ENCODE measurements at places on chromosomes 7 and 10.

- DNase-seq: no peak
Measured at GRCh38 chr10:131662851-131663250, 238.0 kb upstream of the PPP2R2D start.

- DNase-seq: no peak
Measured at GRCh38 chr7:41910940-41911600, 208.2 kb upstream of the INHBA start.

DNA sequence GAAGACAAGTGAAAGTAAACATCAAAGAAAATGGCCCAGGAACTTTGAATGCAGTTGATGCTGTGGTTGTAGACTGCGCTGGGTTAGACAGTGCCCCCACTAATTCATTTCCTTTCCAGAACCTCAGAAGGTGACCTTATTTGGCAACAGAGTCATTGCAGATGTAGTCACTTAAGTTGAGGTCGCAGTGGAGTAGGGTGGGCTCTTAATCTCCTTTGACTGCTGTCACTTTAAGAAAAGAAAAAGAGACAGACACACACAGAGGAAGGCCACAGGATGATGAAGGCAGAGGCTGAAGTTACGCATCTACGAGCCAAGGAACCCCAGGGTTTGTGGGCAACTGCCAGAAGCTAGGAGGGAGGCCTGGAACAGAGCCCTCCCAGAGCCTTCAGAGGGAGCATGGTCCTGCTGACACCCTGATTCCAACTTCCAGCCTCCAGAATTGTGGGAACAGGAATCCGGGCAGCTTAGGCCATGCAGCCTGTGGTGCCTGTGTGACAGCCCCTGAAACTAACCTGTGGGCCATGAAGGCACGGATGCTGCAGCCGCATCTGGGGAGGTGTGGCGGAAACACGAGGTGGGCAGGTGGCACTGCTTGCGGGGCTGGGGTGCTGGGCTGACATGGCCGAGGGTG is 107.6 kb downstream of the PRKAG2 start:
- no peak for DNase-seq

- DNase-seq: no peak
Measured at GRCh38 chr10:123309731-123310130, 155.5 kb downstream of the BUB3 start.

GRCh38 chr10:43843321-43844101 is 194.8 kb upstream of the ZNF32 start:
- DNase-seq: no peak

- no peak for DNase-seq
Measured at GRCh38 chr10:97445357-97445721, 467 bp downstream of the EXOSC1 start.

DNA sequence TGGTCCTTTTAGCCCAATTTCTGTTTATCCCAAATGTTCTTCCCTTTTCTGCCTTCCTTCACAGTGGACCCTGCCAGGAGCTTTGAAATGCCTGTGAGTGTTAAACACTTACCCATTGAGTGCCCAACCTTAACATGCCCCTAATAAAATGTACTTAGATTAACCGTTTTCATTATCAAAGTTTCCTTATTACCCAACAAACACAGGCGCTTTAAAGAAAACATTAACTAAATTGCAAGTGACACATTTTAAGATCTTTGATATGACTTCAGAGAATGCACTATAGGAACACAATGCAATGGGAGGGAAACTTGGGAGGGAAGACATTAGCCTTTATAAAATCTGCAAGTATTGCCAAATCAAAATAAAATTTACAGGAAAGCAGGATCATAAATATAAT is 177.0 kb downstream of the CFTR start:
- no peak for DNase-seq

GRCh38 chr10:10975647-10976046 is 42.0 kb upstream of the CELF2 start:
- no peak for DNase-seq

DNA sequence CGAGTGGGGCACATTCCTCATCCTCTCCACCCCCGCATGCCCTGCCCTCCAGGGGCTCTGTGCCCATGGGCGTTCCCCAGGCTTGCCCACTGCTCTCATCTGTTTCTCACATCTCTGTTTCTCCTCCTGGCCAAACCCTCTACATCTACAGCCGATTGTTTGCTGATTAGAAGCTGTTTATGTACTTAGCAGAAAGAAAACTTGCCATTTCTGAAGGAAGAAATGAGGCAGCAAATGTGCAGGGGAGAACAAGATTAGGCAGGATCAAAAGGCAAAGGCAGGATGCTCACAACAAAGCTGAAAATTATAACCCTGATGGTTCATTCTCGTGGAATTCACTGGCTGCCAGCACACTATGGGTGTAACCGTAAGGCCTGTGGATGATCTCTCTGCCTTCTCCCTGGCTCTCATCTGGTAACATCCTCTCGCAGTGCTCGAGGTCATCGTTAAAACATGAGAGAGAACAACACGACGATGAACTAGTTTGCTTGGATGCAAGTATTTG is 111.6 kb upstream of the KLF14 start:
- DNase-seq: no peak

GRCh38 chr10:123636598-123637325 is 29.4 kb upstream of the GPR26 start:
- DNase-seq: no peak

Measured in activated T-helper 1 cell treated with anti-CD3 and anti-CD28 coated beads, Interleukin-2, amount 50 U/mL, for 16 hours (primary cell).